ENCODE measurements at places on chromosomes 11 and 22. TPM values are rescaled to one million over a fixed set of nuclear protein-coding genes. Genes with fewer than 3 reads are reported as not detected.

GRCh38 chr11:57406337-57406904 is 16.0 kb upstream of the PRG2 start:
- no peaks in the 10 kb centered on the region for H3K27me3 ChIP-seq
- H3K27ac ChIP-seq = no peak overlapping the region
- no peak for DNase-seq
- H3K4me1 ChIP-seq = no peaks in the 10 kb centered on the region
- H3K36me3 ChIP-seq = peaks cover 52% of the 10 kb centered on the region

SCN2B gene
- total RNA-seq = 1.6 TPM

DNA sequence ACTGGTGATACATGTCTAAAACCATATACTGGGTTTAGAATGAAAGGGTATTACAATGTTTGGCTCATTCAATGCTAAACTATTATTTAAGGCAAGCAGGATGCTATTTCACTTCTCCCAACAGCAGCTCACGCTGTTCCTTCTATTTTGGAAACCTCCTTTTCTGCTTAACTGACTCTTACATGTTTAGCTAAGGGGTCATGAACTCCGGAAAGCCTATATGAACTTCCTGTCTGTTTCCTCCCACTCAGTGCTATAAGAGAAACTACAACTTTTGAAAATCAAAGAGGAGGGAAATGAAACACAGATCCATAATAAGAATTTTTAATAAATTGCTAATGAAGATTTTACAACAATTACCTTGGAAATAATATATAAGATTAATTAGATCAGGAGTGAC is 30.9 kb downstream of the SLC36A4 start:
- H3K27me3 ChIP-seq = no peaks in the 10 kb centered on the region
- no peak for DNase-seq
- H3K4me1 ChIP-seq = no peaks in the 10 kb centered on the region

FAM181B gene
- 0.24 TPM for total RNA-seq
